BJ (cell line): ENCODE measurements at places on chromosomes 16 and 17.

DNA sequence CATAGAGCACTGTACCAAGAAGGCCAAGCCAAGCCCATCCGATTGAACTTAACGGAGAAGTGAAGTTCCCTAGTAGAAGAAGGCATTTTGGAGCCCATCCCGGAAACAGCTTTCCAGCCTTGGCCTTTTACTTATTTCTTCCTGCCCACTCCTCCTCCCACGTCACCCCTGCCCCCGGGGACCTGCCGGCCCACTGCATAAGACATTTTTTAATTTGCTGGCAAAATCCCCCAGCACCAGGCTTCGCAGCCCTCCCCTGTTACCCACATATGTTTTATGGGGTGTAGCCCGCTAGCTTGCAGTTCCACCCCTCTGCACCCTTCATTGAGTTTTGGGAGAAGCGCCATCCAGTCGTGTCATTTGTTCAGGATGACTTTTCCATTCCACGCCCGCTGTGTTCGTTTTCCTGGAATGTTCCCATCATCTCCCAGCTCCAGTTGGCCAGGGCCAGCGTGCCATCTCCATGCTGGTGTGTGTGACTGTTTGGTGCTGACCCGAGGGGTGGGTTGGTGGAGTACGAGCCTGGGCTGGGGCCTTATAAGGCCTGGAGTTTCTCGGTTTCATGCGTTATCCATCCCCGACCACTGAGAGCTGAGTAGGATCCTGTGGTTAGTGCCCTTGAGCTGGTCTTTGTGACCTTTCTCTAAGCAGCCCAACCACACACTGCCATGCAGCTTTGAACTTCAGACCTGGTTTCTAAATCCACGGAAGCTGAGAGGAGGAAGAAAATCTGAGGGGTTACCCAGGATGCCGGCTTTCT is 20.0 kb upstream of the TBX2 start:
- DNase-seq = no peak

GRCh38 chr17:70552230-70552981 is 383.1 kb downstream of the KCNJ2 start:
- no peak for DNase-seq

DNA sequence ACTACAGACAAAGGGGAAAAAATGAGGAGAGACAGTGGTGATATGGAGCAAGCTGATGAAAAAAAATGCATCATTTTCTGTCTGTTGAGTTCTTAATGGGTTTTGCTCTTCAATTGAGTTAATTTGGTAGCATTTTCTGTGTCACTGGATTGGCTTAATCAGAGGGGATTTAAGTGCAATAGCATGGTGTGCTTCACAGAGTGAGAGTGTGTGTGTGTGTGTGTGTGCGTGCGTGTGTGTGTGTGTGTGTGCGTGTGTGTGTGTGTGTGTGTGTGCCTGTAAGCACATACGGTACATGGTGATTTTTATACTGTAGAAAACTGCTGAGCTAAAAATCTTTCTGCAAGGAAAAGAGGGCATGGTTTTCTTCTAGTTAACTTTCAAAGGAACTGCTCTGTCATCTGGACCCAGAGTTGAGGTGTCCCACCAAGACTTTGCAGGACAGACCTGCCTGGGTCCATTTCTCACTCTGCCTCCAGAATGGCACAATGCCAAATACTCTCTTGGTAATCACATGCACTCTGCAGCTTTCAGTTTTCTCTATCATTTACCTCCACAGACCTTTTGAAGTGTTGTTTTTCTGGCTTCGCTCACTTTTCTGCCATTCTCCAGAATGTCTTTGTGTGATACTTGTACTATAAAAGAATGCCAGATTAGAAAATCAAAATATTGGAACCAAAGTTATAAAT is 952.6 kb upstream of the SOX9 start:
- no peak for DNase-seq

DNA sequence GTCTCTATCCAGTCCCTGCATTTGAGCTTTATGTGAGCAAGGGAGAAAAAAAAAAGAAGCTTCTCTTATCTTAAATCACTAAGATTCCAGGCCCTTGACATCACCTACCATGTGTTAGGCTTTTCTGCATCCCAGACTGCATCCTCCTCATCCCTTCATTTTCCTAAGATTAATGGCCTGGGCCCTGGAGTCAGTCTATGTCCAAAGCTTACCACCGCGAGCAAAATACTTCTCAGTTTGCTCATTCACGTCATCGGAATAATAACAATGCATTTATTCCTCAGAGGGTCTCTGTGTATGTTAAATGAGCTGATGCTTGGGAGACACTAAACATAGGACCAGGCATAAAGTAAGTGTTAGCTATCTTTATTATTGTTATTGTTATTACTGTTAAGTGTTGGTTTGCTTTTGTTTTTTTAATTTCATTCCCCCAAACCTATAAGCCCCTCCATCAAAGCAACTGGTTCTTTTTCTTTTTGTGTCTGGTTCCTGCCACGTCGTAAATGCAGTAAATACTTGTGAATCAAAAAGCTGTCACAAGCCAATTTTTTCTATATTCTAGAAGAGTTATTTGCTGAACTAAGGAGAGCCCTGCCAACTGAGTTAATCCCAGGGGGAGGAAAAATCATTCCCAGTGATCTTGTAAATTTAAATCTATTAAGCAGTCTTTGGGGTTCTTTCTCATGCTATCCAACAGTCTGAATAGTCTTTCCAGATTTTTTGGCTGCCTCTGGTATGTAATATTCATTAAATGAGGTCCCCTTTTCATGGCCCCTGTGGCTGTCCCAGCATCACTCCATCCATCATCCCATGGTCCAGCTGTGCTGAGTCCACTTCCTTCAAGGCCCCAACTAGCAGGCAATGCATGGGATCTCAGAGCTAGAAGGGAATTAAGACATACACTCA is 46.5 kb downstream of the VAT1L start:
- DNase-seq = peak; percentile 33

DNA sequence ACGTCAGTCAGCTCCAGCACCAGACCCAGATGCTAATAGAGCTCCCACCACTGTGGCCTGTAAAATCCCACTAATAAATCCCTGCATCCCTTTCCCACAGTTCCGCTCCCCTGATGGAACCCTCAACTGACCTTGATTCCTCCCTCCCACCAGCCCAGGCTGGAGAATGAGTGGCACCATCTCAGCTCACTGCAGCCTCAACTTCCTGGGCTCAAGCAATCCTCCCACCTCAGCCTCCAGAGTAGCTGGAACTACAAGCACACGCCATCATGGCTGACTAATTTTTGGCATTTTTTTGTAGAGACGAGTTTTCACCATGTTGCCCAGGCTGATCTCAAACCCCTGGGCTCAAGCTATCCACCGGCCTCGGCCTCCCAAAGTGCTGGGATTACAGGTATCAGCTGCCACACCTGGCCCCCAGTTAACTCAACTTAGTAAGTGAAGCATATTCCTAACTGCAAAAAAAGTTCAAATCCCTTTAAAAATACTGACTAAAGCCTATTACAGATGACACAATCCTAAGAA is 15.6 kb downstream of the USP7 start:
- no peak for DNase-seq

DNA sequence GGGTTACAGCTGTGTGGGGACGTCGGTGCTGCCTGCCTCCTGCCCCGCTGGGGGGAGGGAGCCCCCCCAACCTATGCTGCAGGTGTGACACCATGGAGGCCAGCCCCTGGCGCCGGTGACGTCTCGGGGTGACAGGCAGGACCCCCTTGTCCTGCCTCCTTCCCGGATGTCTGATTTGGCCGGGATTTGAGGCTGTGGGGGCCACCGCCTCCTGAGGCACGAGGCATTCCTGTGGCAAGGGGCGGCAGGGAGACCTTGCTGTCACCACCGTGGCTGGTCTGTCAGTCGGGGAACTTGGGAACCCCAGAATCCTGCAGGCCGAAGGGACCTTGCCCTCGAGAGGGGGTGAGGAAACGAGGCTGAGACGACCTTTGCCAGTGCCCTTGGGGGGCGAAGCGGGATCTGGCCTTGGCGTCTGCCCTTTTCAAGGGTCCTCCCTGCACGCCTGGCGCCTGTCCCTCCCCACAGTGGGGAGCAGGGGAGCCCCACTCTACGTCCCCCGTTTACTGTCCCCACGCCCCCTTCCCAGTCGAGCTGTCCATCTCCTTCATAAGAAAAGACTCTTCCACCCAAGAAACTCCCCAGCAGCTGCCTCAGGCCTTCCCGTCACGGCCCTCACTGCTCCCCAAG is 74.4 kb downstream of the METRNL start:
- DNase-seq = no peak

DNA sequence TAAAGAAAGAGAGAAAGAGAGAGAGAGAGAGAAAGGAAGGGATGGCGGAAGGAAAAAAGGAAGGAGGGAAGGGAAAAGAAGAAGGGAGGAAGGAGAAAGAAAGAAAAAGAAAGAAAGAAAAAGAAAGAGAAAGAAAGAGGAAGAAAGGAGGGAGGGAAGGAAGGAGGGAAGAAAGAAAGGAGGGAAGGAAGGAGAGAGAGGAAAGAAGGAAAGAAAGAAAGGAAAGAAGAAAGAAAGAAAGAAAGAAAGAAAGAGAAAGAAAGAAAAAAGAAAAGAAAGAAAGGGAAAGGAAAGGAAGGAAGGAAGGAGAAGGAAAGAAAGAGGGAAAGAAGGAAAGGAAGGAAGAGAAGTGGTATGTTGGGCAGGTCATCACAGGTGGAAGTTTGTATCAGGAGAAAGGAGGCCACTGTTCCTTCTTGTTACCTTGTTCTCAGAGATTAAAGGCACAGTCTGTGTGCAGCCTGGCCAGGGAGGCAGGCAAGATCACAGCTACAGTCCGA is 19.3 kb downstream of the SLC35G3 start:
- DNase-seq = no peak

- DNase-seq = no peak
Measured at GRCh38 chr16:22206842-22207714, 1.0 kb downstream of the EEF2K start.

DNA sequence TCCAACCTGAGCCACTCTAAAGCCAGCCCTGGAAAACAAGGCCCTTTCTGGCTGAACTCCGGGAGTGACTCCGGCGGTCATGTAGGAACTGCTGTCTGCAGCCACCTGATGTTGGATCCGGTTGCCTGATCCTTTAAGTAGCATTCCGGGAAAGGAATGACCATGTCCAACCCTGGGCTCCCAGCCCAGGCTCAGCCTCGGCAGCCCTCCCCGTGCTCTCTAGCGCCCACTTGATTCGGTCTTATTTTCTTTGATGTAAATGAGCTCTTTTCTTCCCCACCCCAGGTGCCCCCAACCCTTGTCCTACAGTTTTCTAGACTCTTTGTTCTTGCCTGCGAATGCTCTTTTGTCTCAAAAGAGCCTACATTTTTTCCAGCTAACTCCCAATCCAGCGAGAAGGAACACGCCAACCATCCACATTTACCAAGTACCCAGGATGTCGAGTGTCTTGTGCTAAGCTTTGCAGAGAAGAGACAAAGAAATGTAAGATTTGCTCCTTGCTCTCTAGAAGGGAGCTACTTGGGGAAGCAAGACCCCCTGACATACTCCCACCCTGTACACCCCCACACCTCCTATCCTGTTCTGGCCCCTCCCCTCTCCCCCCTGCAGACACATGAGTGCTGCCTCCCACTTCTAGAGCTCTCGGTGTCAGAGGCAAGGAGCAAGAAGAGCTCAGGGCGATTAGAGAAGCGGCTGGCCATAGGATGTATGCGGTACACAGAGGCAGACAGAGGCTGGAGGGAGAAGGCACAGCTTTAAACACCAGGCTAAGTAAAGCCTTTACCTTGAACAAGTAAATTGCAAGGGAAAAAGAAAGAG is 53.8 kb downstream of the COG7 start:
- no peak for DNase-seq

DNA sequence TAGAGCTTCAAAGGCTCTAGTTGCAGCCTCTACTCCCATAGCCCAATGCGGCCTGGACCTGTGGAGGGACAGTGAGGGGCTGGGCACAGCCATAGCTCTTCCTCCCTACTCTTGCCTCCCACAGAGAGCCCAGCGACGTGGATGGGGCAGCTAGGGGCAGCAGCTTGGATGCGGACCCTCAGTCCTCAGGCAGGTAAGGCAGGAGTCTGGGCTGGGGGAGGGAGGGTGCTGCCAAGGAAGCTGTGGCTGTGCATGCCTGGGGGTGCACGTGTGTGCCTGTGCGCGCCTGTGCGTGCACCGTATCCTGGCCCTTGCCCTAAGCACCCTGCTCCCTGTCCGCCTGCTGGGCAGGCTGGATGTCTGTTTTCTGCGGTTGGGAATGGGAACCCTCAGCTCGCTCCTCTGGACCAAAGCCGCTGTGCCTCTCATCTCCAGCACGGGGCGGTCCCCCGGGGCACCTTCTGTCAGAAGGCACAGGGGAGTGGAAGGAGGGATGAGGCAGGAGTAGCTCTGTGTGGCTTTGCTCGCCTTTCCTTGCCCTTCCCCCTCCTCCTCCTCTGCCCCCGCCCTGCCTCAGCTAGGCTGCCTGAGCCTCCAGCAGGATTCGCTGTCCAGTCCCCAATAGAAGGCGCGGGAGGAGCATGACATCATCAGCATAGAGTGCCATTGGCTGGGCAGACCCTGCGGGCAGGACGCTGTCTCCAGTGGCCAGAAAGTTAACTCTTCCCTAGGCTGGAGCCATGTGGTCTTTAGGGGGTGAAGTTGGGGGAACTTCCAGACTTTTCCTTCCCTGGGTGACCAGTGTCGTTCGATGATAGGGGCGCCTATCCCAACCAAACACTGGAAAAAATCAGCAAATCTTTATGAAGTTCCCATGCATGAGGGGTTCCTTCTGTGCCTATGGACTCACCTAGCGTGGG is 797 bp downstream of the PRCD start:
- DNase-seq = peak; percentile 78

DNA sequence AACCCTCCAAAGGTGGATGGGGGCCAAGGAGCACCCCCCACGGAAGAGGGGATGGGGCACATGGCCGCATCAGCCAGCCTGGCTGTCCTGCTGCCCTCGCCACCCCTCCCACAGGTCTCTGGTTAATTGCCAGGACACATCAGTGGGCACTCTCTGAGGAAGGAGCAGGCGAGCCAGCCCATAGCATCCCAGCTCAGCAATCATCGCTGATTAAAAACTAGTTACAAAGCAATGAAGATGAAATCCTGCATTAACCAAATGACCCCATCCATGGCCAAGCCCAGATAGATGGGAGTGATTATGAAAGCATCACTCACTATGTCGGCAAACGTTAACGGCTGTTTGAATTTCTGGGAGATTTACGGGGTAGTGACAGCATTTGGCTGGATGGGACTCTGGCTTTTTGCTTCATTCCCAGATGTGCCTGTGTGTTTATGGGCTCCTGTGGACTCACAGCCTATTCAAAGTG is 45.3 kb downstream of the CCDC182 start:
- no peak for DNase-seq

DNA sequence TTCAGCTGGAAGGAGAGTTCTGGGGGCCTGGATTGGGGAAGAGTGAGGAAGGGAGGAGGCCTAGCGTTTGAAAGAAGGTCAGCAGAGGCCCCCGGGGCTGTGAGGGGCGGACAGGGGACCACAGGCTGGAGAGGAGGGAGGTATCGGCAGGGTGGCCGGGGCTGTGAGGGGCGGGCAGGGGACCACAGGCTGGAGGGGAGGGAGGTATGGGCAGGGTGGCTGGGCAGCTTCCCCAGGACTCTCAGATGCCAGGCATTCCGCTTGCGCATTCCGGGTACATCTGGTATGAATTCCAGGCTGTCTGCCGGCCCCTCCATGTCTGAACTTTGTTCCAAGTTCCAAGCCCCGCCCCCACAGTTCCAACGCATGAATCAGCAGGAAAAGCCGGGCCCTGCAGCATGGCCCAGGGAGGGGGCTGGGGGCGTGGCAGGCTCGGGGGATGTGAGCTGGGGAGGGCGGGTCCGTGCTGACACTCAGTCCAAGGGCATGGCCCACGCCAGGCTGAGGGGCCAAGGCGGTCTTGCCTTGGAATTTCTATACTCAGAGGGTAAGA is 4.3 kb upstream of the TLCD2 start:
- peak; percentile 91 for DNase-seq

- no peak for DNase-seq
Measured at GRCh38 chr17:17856386-17856785, 19.6 kb upstream of the SREBF1 start.

GRCh38 chr17:70622368-70623260 is 453.3 kb downstream of the KCNJ2 start:
- no peak for DNase-seq

- DNase-seq = no peak
Measured at GRCh38 chr17:57739402-57740234, 5.5 kb downstream of the CCDC182 start.
